ENCODE measurements at places on chromosomes 16 and 17.

GRCh38 chr17:47978324-47978723, 7.4 kb downstream of the CDK5RAP3 start:
- DNase-seq = no peak

DNA sequence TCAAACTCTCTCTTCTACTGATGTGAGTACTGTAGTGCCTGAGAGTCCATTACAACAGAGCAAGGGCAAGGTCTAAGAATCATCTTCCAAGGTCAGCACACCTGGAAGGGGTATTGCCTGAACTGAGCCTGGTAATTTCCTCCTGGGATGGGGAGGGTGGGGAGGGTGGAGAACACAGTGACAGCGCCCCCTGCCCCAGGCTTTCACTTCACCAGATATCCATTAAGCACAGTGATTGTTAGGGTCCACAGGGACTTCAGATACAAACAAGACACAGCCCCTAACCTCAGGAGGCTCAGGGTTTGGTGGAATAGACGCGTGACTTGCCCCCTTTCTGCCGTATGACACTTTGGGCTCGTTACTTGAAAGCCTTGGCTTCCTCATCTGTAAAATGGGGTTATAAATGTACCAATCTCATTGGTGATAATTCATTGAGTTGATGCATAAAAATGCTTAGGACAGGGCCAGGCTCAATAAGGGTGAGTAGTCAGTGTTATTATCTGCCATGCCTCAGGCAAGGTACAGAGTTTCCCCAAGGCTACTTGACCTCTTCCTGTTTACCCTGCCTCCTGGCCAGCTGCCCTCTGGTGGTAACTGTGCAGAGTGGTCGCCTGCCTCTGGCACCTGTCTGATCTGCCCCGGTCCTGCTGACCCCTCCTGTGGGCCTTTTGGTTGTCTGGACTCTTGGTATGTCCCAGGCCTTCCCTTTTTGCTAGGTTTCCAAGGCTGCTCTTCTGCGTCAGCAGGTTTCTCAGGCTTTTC, 13.1 kb upstream of the BRD7 start:
- DNase-seq = no peak

DNA sequence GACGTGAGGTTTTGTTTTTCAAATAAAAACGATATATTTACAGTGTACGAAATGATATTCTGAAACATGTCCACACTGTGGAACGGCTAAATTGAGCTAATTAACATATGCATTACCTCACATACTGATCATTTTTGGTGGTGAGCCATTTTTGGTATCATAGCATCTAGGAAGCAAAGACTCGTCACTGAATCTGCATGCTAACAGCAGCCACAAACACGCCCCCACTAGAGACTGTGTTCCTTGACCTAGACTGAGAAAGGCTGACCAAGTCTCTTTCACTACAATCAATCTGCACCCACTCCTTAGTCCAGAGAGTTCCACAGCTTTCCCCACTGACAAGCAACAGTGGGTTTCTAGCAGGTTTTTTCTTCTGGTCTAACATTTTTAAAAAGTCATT, 29.5 kb downstream of the NPLOC4 start:
- no peak for DNase-seq

GRCh38 chr17:67474081-67474661, 97.1 kb downstream of the PITPNC1 start:
- DNase-seq = no peak

- DNase-seq = no peak
Observed at GRCh38 chr17:73481676-73482075, 162.6 kb downstream of the SDK2 start.

- DNase-seq = no peak
Observed at GRCh38 chr16:66538910-66539309, 11.0 kb downstream of the TK2 start.

- no peak for DNase-seq
Observed at GRCh38 chr17:55246583-55246982, 18.2 kb upstream of the HLF start.

Measured in C1 segment of cervical spinal cord (tissue), 14 donors.